Stimulated activated CD4-positive, alpha-beta T cell treated with anti-CD3 and anti-CD28 coated beads, TNF-alpha, amount 100 ng/mL, for 4 hours (primary cell): ENCODE measurements at places on chromosomes 12 and 14.

DNA sequence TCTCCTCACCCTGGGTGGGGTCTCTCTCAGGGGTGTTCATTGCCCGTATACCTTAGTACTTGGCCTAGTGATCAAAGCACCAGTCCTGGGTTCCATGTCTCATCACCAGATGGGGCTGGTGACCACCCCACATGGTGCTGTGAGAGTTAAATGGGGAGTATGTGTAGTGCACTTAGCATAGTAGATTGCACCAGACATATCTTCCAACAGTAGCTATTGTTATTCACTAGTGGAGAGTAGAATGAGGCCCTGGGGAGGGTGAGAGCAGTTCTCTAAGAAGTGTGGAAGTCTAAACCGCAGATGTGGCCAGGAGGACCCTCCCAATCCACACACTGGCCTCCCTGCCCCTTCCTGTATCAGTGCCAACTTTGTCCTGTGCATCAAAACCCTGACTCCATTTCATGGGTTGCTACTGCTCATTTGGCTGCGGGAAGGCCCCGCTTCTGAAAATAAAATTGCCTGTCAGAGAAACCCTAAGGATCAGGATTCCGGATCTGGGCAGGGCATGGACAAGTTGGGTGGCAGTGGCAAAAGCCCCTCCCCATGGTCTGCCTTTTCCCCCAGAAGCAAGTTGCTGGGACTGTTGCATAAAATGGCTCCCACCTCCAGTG is 4.4 kb downstream of the CD9 start:
- DNase-seq = no peak

DNA sequence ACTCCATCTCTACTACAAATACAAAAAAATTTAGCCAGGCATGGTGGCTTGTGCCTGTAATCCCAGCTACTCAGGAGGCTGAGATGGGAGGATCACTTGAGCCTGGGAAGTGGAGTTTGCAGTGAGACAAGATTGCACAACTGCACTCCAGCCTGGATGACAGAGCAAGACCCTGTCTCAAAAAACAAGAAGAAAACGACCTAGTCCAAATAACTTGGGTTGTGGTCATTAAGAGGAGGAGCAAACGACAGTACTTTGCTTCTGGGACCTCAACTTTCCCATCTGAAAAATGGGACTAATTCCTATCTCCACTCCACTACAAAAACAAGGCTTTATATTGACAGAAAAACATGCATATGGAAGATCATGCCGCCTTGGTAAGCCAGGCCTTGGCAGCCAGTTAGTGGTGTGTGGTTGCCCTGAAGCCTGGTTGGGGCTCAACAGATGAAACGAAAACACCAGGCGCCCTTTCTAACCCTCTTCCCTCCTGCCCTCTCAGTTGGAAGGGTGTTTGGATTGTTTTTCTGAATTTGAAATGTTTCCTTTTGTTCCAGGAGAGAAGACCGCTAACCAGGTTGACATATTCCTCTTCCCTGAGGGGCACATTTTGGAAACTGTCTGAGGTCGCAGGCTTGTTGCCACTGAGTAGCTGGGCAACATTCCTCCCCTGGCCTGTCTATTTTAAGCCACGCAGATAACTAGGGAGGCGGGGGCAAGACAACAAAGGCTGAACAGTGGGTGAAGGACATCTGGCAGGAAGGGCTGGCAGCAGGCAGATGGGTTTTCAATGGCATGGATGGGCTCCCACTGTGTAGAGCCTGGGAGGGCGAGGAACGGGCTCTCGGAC is 13.7 kb upstream of the VPS37B start:
- no peak for DNase-seq

DNA sequence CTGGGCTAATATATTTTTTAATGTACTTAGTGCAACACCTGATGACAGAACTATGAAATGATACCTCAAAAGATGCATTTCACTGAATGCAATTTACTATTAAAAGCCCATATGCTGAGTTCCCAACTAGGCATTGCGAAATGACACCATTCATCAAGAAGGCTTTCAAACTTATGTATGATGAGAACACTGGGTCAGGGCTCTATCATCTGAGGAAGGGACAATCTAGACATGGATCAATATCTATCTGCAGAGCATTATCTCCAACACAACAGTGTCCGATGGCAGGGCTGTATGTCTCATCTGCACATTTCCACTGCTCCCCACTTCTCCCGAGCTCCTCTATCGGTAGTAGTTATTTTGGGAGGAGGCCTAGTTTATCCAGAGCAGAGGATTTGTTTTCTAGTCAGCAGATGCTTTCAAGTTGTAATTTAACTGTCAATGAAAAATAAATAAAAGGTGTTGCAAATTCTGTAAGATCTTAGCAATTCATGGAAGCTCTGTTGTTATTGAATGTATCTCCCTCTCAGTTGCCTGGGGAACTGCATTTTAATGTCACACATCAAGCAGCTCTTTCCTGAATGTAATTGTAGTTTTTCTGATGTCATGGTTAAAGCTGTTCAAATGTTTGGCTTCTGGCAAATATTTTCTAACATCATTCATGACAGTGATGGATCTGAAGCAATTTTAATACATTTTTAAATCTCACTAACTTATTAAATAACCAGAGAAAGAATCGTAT is 7.4 kb upstream of the GCH1 start:
- no peak for DNase-seq

GRCh38 chr14:68391311-68392014 is 401.4 kb downstream of the ZFP36L1 start:
- no peak for DNase-seq

- no peak for DNase-seq
Measured at GRCh38 chr12:104213952-104214351, 1.6 kb upstream of the TXNRD1 start.

DNA sequence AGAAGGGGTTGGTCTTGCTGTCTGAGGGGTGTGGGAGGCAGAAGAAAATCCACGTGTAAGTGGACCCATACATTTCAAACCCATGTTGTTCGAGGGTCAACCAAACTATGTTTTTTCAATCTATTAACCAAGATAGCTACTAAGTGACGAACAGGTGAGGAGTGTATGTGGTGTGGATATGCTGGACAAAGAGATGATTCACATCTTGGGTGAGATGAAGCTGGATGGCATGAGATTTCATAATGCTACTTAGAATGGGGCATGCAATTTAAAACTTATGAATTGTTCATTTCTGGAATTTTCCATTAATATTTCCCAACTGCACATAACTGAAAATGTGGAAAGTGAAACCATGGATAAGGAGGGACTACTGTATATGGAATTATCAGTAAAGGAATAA is 17.9 kb upstream of the KTN1 start:
- no peak for DNase-seq

GRCh38 chr12:52317468-52318052 is 3.6 kb downstream of the KRT83 start:
- no peak for DNase-seq

DNA sequence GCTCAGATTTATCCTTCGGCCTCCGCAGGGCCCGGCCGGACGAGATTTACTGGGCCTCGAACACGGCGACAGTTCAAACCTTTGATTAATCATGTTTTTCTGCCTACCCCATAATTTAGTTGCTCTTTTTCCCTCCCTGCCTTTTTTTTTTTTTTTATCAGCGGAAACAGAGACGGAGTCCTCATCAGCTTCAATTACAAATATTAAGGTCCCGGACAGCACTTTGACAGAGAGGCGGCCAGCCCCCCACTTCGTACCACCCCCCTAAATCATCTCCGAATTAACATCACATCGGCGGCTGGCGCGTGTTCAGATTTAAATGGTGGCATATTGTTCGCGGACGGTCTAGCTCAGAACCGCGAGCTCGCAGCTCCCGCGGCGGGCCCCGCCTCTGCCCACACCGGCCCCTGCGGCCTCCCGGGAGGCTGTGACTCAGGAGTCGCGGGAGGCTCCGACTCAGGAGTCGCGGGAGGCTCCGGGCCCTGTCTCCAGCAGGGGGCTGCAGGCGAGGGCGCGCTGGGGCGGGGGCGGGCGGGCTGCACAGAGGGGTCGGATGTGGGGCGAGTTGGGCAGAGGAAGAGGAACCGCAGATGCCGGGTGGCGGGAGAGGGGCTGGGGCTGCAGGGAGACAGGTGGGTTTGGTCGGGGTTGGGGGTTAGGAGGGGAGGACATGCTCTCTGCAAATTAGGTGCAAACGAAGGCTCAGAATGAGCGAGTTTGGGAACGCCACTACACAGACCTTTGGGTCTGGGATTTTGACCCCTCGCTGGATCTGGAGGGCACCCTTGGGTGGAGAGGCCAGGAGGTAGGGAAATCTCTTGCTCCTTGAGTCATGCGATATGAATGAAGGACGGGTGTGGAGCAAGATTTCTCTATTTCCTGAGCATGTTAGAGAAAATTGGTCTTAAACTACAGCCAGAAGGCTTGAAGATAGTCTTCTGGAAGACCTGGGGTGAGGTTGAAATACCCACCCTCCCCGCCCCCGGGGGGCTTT is 19.6 kb upstream of the ATP5MC2 start:
- DNase-seq = no peak

DNA sequence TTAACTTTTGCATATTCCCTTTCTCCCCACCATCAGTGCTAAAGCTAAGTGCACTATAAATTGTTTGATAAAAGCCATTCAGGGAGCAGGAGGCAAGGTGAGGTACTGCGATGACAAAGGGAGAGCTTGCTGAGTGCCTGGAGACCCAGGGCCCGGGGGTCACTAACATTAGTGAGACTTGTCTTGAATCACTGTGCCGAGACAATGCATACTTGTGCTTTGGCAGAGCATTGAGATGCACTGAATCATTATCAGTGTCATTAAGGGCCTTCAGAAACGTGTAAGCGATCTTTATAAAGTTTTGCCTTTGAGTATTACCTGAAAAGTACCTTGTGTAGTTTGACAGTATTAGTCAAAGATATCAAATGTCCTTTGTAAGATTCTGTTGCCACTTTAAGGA is 447.5 kb downstream of the PCNX1 start:
- DNase-seq = no peak
